Hippocampal formation (tissue), 2 donors: ENCODE measurements at places on chromosomes 5 and 9.
A peak's percentile ranks its signal among the peaks of the same experiment; 100 is the strongest.

GRCh38 chr9:129482521-129483414 lies 138.1 kb downstream of the C9orf50 start:
- peak; percentile 57 for DNase-seq

GRCh38 chr5:169964246-169964645 lies 16.0 kb downstream of the INSYN2B start:
- DNase-seq: no peak

DNA sequence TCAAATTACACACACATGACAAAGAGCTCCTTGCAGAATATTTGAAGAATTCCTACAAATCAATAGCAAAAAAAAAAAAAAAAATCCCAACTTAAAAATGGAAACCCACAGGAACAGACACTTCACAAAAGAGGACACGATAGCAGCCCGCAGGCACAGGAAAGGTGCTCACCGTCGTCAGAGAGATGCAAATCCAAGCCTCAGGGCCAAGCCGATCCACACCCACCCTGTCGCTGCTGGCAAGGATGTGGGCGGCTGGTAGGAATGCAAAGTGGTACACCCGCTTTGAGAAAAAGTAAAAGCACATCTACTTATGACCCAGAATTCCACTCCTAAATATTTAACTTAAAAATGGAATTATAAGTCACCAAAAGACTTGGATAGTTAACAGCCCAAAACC lies 10.8 kb downstream of the LCN9 start:
- DNase-seq: no peak

DNA sequence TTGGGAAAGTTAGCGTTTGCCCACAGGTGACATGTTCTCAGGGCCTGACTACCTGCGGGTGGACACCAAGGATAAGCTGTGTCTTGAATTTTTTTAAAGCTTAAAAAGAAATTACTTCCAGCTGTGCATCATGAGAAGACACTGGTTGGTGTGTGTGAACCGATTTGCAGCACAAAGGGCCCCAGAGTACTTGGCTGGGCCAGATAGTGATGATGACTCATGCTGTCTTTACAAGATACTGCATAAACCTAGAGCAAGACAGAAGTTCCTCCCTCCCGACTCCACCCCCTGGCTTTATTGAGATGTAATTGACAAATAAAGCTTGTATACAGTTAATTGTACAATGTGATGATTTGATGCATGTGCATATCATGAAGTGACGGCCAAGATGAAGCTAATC lies 212.8 kb downstream of the NXNL2 start:
- DNase-seq: no peak

DNA sequence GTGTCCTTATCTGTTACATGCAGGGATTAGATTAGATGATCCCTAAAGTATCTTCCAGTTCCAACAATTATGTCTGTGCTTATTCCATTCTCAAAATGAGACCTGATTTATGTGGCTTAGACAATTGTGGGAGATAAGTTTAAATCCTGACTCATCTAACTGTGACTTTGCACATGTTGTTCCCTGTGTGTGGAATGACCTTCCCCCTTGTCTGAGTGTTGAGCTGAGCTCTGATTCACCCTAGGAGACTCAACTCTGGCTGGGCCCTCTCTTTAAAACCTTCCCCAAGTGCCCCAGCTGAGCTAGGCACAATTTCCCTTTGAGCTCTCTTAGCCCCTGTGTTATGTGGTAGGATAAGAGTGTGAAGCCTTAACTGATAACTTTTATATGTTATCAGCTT lies 118.9 kb upstream of the ELL2 start:
- DNase-seq: no peak

- no peak for DNase-seq
These were observed 9.4 kb upstream of the SPATA31D1 start for GRCh38 chr9:81979196-81979595.

GRCh38 chr9:120526534-120526933 lies 53.4 kb downstream of the CDK5RAP2 start:
- no peak for DNase-seq

DNA sequence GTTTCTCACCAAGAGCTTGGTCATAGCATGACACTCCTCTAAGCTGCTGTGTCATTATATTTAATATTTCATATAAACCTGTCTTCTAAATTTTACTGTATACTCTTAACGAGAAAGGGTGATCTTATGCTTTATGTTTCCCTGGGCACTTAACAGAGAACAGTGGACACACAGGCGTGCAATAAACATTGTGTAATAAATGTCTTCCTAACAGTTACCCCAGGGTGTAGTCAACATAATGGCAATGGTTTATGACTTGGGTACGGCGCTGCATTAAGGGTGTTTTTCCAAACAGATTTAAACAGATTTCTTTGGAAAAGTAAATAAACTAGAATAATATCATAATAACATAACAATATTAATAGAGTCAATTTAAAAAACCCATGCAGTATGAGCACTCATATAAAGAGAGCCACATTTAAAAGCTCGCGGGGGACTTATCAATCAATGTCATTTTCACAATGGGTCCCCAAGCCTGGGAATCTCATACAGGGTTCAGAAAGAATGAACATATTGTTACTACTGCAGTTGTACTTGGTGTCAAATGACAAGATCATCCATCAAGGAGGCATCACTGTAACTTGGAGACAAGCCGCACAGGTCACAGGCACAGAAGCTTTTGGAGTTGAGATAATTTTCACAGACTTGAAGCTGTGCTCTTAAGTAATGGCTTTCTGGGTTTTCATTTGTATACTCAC lies 376.4 kb downstream of the CTNND2 start:
- no peak for DNase-seq

DNA sequence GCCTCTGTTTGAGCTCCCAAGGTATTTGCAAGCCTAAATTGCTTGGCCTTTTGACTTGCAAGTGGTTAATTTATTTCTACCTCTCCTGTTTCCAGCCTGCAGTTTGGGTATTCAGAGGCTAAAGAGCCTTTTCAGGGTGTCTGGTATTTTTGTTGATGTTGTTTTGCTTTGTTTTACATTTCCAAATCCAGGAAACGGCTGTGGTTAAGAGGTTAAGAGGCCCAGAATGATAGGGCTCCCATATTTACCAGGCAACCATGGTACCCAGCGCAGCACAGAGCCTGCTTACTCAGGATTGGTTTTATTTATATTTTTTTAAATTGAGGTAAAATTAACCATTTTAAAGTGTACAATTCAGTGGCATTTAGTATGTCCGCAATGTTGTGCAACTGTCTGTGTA lies 92.1 kb downstream of the PDZD2 start:
- DNase-seq: no peak

GRCh38 chr5:122844136-122844909 lies 1.1 kb upstream of the SNX24 start:
- no peak for DNase-seq

GRCh38 chr5:67011422-67011821 lies 185.2 kb downstream of the CD180 start:
- no peak for DNase-seq

DNA sequence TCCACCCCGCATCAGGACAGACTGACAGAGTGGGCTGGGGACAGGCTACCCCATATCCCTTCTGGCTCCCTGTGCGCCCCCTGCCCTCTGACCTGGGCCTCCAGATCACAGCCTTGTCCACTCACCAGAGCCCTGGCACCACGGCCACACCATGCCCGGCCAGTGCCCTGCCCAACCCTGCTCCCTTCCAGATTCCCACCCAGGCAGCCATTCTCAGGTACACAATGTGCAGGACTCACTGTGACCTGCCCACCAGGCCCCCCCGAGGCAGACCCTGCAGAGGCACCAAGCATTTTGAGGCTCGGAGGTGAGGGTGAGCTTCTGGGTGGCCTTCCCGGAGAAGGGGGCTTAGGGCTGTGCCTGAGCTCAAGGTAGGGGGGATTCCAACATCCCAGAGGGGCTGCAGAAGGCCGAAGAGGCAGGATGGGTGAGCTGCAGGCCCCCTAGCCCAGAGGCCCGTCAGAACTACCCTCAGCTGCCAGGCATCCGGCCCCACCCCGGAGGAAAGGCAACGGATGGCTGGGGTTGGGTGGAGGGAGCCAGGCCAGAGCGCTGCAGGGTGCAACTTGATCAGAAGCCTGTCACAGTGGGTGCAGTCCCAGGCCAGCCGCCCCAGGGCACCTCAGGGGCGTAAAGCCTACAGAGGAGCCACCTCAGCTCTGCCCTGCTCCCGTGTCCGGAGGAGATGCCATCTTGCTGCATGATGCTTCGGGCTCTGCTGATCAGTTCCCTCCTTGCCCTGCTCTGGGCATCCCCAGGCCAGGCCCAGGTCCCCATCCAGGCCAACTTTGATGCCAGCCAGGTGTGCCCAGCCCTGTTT lies at the start of gene LCNL1:
TSS of gene LCNL1 (plus strand) at position 762 of the 820 bp plus-strand sequence. CDS start 594 bp downstream, outside the sequence.
- DNase-seq: peak; percentile 67

- DNase-seq: no peak
These were observed 185.0 kb upstream of the ELL2 start for GRCh38 chr5:96146675-96147074.

GRCh38 chr9:86098824-86099700 lies at the start of gene GOLM1:
GOLM1 (minus strand) TSS chr9:86099558; CDS start chr9:86079320, 20,238 bp downstream.
- DNase-seq: peak; percentile 34

DNA sequence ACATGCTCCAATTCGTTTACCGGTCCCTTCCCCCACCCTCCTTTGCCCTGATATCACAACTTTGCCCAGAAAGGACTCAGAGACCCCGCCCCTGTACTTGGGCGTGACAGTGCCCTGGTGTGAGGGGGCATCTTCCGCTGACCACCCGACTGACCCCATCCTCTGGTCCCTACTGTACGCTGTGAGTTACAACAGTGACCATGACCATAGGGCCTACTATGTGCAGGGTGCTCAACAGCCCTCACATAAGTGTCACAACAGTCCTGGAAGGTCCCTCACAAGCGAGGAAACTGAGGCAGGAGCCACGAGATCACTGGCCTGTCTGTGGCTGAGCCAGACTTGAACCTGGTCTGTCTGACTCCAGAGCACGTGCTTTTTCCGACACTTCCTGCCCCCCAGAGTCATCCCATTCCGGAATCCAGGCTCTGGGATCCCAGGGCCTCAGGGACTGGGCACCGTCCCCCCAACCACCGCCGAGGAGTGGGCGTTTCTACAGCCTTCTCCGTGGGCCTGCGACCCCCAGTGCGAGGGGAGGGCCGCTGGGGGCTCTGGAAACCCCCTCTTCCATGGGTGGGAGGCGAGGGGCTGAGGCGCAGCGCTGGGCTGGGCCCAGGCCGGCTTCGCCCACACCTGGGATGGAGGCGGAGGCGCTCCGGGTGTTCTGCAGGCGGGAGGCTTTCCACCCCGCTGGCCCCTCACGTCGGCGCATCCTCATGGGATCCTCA lies 45.7 kb upstream of the GGTA1 start:
- DNase-seq: no peak

- DNase-seq: no peak
These were observed 77.7 kb downstream of the MEF2C start for GRCh38 chr5:88805151-88805784.
